Activated CD8-positive, alpha-beta memory T cell treated with anti-CD3 and anti-CD28 coated beads for 1 hour (primary cell): ENCODE measurements at places on chromosomes 2 and 18.
A peak's percentile ranks its signal among the peaks of the same experiment; 100 is the strongest.

DNA sequence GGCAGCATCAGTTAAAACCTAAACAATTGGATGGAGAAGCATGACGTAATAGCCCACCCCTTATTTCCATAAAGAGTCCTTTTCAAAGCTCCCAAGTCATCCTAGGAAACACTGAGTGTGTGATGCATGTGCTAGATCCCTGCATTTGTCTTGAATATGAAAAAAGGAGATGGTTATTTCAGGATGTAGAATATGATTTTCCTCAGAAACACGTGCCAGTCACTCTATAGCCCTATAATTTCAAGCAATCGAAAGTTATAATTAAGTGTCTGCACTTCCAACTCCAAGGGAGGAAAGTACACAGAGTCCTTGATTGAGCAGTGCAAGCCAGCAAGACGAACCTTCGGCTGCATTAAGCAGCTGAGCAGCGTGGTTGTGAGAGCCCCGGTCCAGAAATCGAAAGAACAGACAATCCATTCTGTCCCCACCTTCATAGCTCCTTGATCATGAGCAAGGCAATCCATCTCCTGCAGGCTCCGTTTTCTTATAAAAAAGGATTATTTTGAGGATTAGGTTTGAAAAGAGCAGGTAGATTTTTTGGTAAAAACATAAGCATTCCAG lies 287.7 kb downstream of the FBXO15 start:
- DNase-seq, result no peak

- DNase-seq, result no peak
Observed at GRCh38 chr2:128445523-128445900, 126.8 kb upstream of the HS6ST1 start.

- DNase-seq, result no peak
Observed at GRCh38 chr2:211351987-211352386, 795.6 kb downstream of the CPS1 start.

DNA sequence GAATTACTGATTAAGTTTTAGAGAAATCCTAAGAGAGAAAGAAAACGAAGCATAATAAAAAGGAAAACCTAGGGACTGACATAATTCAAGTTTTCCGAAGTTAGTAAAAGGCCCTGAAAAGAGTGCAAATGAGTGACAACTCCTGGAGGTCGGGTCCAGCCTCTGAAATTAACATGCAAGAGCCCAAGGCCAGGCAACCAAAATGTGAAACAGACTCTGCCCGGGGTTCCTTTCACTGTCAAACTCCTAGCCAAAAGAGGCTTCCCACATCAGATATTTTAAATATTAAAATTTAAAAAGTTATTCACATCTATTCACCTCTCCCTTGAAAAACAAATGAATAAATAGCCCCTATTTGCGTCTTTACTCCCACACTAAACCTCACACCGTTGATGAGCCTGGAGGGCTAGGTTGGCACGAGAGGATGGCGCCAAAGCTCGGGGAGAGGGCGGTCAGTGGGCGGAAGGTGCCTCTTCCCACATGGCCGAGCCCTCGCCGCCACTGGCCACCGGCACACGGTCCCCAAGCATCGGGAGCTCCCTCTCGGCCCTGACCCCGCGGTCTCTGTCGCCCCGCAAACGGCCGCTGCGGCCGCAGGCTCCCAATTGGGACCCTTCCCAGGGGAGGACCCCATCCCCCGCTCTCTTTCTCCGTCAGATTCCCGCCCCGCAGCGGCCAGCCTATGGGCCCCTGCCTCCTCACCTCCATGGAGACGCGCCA lies 630 bp downstream of the PPM1G start:
- no peak for DNase-seq

DNA sequence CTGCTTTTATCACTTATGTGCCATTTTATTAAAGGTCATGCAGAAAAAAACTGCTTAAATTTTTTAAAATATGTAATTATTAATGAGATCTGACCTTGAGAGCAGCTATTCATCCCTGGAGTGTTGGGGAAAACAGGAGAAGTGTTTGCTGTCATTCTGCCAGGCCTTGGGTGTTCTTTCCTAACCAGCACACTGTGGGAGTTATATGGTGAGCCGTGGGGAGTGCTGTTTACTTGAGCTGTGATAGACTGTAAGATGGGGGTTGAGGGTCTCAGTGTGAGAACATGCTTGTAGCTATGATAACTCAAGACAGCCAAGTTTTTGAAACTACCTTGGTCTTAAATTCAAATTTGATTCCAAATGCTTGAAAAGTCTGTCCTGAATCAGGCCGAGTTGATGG lies 101.3 kb upstream of the ARHGAP28 start:
- no peak for DNase-seq

GRCh38 chr2:1802046-1802445 lies 57.7 kb upstream of the PXDN start:
- no peak for DNase-seq

GRCh38 chr2:230602562-230603230 lies 109.9 kb upstream of the CAB39 start:
- peak; percentile 24 for DNase-seq

DNA sequence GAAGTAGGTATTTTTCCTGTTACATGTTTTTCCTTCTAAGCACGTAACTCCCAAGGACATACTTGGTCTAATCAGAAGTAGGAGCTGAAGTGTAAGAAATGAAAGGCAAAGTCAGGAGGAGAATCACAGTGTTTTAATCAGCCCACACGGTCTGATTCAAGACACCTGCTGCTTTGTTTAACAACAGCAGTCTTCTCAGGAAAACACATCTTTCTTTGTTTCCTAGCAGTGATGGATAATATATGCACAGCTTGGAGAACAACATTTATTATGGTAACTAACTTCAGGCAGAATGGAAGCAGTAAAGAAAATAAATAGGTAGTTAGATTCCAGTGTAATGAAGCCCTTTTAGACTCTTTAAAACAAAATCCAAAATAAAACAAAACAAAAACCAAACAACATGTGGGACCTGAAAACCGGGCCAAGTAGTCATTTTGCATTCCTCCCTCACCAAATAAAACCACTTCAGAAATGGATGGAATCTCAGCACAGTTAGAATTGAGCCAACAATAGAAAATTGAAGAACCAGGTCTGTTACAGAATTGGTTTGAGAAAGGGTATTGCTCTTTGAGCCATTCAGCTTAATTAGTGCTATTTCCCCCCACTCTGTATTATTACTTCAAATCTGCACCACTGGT lies 61.1 kb upstream of the UGP2 start:
- DNase-seq, result no peak

- DNase-seq, result no peak
Observed at GRCh38 chr2:61439241-61440002, 31.5 kb downstream of the USP34 start.

GRCh38 chr2:132725748-132726147 lies 55.7 kb upstream of the LYPD1 start:
- no peak for DNase-seq

- no peak for DNase-seq
Observed at GRCh38 chr18:43578706-43579105, 301.4 kb upstream of the SYT4 start.

DNA sequence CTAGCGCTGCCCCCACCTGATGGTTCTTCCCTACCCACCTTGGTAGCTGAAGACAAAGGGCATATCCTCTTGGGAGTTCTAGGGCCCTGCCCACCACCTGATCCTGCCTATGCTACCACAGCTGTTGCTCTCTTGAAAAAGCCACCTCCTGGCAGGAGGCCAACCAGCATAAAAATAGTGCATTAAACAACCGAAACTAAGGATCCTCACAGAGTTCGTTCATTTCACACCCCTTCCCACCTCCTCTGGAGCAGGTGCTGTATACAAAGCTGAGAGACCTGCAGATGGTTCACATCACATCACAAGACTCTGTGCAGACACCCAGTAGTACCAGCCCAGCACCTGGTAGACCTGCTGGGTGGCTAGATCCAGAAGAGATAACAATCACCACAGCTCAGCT lies 1348.0 kb upstream of the TMEFF2 start:
- DNase-seq, result no peak

- DNase-seq, result no peak
Observed at GRCh38 chr2:176002688-176003210, 682 bp upstream of the LNPK start.

GRCh38 chr18:5196253-5197031 lies 615 bp downstream of the AKAIN1 start:
- DNase-seq, result no peak

- no peak for DNase-seq
Observed at GRCh38 chr2:20623741-20624155, 27.1 kb downstream of the HS1BP3 start.

- DNase-seq, result no peak
Observed at GRCh38 chr2:70837980-70838925, 2.6 kb upstream of the CD207 start.

GRCh38 chr18:79934311-79935097 lies 16.9 kb downstream of the SLC66A2 start:
- no peak for DNase-seq

DNA sequence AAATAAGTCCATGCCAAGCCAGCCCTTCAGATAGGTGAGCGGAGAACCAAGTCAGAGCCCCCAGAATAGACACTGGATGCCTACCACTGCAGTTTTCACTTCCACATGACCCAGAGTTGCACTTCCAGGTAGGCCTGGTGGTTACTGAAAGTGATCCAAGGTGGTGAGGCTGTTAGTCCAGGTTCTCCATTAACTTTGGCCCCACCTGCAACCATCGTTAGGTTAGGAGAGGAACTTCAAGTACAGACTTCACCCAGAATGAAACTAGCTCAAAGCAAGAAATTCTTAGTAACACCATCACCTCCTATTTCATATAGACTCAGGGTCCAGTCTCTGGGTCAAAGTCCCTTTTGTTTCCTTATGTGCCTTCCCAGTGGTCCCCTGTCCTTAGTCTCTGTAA lies 293.1 kb upstream of the ID2 start:
- no peak for DNase-seq

DNA sequence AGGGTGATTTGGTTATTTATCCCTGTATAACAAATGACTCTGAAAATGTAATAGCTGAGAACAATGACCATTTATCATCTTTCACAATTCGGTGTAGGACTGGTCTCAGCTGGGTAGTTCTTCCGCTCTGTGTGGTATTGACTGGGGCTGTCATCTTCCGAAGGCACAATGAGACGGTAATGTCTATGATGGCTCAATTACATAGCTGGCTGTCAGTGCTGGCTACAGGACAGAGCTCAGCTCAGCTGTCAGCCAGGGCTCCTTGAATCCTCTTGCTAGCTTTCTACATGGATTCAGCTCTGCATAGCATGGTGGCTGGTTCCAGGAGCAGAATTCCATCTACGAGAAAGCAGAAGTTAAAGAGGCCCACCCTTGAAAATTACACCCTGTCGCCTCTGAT lies 483.8 kb downstream of the TDRD15 start:
- DNase-seq, result no peak

GRCh38 chr2:208031608-208032019 lies 6.3 kb upstream of the PLEKHM3 start:
- no peak for DNase-seq

DNA sequence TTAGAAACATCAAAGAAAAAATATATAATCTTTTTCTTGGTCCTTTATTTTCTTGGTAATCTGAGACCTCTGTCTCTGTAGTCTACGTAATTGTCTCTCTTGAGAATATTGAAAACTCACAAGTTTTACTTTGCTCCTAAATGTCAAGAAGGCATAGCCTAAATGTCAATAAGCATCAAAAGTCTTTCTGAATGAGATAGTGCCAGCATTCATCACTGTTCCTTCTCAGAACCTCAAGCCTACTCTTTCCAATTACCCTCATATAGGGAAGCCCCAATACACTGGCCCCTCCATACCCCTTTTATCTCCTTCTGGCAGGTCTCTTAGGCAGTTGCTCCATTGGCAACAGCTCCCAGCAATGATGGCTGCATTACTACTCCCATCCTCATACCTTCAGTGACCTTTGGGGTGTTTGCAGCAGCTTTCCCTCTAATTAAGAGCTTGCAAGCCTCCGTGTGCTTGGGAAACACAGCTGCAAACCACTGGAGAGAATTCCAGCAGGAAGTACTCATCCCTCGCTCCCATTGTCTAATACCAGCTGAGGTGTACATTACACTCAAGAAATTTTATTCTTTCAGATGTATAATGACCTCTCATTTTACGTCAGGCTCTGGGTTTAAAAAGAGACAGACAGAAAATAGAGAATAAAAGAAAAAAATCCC lies 95.8 kb downstream of the KYNU start:
- no peak for DNase-seq

GRCh38 chr18:429030-429429 lies 71.5 kb downstream of the COLEC12 start:
- DNase-seq, result no peak

DNA sequence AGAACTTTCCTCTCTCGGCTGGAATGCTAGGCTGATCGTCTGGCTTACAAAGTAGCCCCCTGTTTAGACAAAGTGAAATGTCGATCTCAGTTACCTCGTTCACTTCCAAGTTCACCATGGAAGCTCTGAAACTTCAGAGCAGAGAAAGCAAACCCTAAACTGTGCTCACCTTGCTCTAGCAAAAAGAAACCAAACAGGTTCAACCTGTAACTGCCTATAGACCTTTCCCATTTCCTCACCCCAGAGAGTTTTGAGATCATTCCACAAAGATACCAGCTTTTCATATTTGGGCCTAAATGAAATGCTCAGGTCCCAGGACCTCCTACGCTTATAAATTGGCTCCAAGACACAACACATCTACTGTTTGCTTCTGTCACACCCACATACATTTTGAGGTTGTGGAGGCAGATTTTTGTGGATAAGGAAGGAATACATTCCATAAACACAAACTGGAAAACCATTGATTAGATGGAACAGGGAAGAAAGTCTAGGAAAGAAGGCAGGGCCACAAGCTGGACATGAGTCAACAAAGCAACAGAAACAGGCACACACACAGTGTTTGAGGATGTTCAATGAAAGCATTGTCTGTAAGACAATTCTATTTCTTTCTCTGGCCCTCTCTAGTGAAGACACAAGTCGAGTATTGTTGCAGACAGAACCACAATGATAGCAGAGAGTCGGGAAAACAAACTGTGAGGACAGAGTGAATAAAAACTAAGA lies 52.8 kb upstream of the TGIF1 start:
- DNase-seq, result no peak
